ENCODE measurements at places on chromosomes 4 and X.

- peak; percentile 71 for DNase-seq
Observed at GRCh38 chr4:129545599-129546278, 449.8 kb downstream of the C4orf33 start.

DNA sequence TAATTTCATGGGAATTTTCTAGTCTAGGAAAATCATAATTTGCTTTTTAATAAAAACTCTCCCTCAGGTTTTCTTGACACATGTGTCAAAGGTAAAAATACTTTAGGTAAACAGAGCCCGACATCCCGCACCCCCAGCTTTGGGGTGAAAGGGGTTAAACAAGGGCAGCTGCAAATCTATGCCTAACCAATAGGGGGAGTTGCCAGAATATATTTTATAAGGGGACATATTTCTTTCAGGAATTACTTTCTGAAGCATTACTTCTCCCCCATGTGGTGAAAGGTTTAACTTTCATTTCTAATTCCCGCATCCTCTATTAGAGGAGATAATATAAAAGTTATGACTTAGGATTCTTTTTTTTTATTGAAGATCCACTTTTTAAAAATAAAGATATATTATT is 53.9 kb upstream of the HEPH start:
- no peak for DNase-seq

DNA sequence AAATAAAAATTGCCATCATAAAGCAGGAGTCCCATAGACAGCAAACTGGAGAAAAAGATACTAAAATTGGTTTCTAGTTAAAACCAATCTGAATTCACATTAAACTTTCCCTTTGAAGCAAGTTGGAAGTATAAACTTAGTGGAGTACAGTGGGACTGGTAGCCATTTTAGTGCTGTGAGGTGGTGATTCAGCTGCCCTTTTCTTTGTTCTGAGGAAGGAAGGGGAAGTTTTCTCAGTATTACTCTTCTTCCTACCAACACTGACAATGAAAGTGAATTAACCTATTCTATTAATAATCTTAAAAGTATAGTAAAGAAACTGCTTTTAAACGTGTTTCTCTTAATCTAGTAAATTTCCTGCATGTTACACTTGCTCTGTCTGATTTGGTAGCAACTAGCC is 36.7 kb downstream of the SLC9A6 start:
- DNase-seq: no peak

GRCh38 chr4:153296040-153296823 is 48.3 kb upstream of the MND1 start:
- DNase-seq: no peak

DNA sequence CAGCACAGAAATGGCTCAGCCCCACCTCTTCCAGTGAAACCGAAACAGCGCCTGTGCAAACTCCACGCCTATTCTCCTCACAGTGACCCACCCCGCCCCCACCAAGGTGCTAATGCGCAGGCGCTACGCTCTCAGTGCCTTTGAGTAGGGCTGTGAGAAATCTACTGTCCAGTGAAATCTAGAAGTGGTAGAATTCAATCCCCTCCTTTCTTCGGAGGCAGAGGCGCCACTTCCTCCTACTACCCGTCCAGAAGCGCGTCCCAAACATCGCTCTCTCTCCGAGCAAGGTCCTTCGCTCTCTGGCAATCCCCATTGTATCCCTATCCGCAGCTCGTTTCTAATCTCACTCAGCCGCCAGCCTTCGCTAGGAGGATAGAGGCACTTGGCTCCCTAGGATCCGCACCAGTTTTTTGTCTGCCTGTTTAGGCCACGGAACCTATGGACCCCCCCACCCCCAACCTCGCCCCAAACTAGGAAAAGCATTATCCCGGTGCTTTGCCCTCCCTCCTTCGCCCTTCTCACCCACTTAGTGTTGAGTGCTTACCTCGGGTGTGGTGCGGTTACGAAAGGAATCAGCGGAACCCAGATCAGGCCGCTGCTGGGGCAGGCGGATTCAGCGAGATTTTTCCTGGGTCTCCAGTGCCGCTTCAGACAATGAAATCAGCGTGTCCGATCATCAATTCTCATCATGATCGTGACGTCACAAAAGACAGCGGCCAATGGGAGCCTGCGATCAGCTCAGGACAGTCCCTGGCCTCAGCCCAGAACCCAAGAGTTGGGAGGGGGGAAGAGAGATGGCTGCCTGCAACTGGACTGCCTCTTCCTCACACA is at the start of gene HDX:
HDX (minus strand) TSS at position 656 of the 831 bp plus-strand sequence. CDS start 27,056 bp downstream, outside the sequence.
- DNase-seq: peak; percentile 92

DNA sequence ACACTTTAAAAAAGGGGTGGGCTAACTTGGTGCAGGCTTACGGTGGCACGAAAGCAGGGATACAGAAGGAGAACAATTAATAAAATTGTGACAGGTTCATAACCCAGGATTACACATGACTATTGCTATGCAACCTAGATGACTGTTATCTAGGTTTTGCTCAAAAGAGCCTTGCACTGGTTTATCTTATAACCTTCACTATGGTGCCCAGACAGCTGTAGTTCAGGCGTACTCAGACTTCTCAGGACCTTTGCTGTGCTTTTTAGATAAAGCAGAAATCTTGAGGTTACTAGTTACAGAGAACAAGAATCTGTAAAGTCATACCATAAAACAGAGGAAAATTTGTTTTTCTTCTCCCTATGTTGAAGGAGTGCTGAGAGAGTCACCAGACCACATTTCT is 44.4 kb downstream of the UGT2A3 start:
- no peak for DNase-seq

- DNase-seq: no peak
Observed at GRCh38 chr4:8871417-8872401, at the start of gene HMX1. TSS of gene HMX1 (minus strand) at chr4:8871839. CDS start at chr4:8871614, 225 bp downstream.

Measured in upper lobe of right lung (tissue), 1 donor.